ENCODE measurements at places on chromosomes 2 and 18.

- peak; percentile 51 for DNase-seq
These were observed 104.5 kb downstream of the OSBPL6 start for GRCh38 chr2:178298785-178299212.

- DNase-seq, result no peak
These were observed 34.6 kb upstream of the B3GNT7 start for GRCh38 chr2:231360881-231361371.

GRCh38 chr2:195498839-195499490 is 158.1 kb upstream of the SLC39A10 start:
- DNase-seq, result peak; percentile 58

GRCh38 chr2:108570416-108570815 is 36.1 kb downstream of the LIMS1 start:
- peak; percentile 59 for DNase-seq

DNA sequence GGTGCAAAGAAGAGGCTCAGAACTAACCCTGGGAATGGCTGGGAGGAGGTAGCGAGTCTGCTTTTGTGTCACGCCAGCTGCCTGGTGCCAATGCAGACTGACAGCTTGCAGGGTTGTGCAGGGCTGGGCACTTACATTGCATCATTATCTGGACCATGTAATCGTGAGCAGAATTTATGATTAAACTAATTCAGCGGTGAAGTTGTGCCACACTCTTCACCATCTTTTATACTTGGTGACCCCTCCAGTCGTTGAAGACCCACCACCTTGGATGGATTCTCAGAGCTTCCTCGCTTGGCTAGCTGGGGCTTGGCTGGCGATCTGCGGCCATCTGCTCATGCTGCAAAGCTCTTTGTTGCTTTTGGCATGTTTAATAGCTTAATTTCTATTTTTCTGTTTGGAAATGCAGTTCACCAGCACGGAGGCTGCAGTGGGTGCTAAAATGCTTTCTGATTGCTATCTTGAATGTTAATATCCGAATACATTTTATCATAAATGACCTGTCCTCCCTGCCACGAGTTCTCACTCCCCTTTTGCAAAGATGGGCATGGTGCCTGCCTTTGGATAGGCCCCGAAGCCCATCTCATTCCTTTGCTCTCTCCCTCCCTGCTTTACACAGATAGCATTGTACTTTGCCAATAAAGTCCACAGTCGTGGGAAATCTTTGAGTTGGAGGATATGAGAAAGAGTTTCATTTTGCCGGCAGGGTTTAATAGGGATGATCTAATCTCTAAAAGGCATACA is 188.2 kb downstream of the PRKCE start:
- DNase-seq, result no peak

GRCh38 chr2:8592736-8593135 is 89.1 kb upstream of the ID2 start:
- no peak for DNase-seq

- no peak for DNase-seq
These were observed 23.2 kb downstream of the ACOXL start for GRCh38 chr2:110755491-110756078.

DNA sequence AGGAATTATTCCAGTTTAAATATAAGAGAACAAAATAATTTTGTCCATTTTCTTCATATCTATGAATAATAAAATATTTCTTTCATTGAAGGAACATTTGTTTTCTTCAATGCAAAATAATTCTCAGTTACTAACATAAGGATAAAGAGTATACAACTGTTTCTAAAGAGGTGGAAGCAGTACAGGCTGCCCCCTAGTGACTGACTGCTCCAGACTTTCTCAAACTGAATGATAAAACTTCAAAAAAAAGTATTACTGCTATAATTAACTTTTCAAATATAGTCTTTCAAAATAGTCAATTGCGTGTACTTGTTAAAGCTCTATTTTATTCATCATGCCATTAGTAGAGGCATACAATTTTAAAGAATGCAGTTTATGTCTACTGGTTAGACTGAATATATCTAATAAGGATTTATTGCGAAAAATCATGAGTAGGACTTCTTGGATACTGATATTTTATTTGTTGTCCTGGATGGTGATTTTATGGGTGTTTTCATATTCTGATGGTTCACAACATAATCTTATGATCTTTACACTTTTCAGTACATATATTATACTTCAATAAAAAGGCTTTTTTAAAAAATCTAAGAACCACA is 100.1 kb downstream of the WDPCP start:
- DNase-seq, result peak; percentile 24

Data from fibroblast of skin of right quadriceps (primary cell).